ENCODE measurements at places on chromosomes 6 and 20.
A peak's percentile ranks its signal among the peaks of the same experiment; 100 is the strongest.

DNA sequence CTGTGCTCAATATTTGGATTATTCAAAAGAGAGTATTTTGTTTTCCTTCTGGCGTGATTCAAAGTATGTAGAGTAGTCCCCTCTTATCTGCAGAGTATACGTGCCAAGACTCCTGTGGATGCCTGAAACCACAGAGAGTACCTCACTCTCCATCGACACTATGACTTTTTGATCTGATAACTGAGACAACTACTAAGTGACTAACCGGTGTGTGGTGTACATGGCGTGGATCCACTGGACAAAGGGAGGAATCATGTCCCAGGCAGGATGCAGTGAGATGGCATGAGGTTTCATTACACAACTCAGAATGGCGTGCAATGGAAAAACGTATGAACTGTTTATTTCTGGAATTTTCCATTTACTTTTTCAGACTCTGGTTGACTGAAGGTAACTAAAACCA lies 112.2 kb upstream of the PDE7B start:
- DNase-seq: no peak

DNA sequence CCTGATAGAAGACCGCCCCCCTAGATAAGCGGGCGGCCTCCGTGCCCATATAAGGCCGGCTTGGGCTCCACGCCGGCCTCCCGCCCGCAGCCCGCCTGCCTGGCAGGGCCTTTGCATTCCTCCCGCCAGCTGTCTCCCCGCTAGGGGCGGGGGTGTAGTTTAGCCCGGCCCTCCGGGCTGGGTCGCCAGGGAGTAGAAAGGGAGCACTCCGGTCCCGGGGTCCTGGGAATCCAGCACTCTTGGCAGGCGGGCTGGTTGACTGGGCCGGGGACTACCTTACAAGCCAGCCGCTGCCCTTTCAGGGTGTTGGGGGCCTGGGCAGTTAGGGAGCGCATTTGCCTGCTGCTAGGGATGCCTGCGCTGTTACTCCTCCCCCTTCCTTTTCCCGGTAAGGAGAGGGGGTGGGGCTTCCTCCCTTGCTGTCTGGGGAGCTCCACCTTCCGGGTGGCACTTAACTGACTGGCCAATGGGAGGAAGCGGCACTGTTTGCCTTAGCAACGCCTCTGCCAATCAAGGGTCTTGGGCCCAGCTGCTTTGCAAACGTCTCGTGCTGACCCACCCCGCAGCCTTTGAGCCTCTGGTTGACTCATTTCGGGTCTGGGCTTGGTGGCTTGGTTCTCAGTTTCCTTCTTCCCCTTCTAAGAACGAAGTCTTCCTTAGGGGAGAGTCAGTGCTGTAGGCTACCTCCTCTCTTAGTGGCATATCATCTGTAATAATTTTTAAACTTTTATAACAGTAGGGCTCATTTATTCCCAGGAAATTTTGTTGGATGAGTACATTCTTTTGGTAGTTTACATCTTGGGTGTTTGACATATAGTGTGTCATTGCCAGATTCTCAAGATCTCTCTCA lies 3.4 kb downstream of the SRF start:
- DNase-seq: peak; percentile 88

DNA sequence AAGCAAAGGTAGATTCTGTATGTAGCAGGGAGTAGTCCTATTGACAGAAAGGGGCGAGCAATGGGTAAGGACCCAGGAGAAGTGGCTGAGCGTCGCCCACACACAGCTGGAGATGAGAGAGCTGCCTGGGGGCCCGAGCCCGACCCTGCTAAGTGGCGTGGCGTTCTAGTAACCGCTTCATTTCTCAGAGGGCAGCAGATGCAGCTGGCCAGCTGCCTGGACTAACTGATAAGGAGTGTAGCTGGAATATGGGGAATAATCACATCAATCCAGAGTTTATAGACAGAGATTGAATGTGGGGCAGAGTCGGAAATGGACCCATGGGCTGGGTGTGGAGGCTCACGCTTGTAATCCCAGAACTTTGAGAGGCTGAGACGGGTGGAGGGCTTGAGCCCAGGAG lies 64.4 kb downstream of the EZR start:
- no peak for DNase-seq

GRCh38 chr6:108176281-108177089 lies 10.7 kb downstream of the NR2E1 start:
- no peak for DNase-seq

DNA sequence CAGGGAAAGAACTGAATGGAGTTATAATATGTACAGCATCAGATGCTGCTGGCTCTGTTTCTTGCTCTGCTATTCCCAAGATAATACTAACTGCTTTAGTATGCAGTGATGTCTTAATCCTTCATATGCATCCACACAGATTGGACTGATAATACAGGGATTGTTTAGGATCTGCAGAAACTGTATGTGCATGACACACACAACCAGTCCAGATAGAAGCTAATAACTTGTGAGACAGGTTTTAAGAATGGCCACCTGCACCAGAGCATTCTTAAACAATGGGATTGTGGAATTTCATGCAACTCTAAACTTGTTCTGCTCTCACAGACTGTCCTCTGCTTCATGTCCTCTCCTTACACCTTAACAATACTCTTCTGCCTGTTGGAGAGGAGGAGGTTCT lies 90.9 kb downstream of the SPTLC3 start:
- no peak for DNase-seq

DNA sequence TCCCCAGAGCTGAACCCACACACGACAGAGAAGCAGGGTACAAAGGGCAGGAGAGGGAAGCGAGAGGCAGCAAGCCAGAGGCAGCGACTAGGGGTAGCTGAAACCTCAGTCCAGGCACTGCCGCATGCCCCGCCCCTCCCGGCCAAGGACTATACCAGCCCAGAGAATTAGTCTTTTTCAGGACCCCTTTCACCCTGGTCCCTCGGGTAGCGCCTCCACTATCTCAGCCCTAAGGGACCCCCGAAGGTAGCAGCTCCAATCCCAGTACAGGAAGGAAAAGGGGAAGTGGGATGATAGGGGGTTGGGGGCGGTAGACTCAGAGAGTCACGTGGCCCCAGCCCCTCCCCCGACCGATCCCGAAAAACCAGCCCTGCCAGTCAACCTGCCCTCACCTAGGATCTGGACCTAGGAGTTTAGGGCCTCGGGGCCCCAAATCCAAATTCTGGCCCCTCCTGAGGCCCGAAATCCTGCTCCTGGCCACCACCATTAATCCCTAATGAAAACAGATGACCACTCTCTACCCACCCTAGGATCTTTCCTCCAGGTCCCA lies 1.3 kb downstream of the RGL2 start:
- DNase-seq: no peak

DNA sequence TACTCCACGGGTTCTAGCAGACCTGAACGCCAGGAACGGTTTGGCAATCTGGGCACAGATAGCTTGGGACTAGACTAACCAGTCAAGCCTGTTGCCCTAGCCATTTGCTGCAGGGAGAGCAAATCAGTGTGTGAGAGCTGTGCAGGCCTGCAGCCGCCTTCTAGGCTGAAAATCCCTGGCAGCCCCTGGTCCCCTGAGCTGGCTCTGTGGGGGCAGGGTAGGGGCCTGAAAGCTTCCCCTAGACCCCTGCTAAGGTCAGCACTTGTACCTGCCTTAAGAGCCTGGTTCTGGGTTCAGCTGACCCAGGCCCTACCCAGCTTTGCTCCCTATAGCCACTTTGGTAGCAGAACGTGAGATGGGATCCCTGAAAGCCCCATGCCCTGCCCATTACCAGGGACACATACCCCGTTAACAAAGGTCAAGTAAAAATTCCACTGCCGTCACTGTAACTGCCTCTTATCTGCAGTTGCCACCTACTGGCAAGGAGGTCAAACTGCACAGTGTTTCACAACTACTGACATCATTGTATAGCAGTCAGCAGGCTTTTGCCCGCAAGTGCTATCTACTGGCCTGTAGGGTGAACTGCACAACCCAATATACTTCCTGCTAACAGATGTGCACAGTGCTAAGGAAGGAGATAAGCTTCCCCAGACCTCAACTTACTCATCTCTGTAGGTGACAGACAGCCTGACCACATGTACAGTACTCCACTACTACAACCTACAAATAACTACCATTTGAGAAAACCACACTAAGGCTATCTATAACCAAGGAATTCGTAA lies 95.1 kb upstream of the OLIG3 start:
- DNase-seq: peak; percentile 67

DNA sequence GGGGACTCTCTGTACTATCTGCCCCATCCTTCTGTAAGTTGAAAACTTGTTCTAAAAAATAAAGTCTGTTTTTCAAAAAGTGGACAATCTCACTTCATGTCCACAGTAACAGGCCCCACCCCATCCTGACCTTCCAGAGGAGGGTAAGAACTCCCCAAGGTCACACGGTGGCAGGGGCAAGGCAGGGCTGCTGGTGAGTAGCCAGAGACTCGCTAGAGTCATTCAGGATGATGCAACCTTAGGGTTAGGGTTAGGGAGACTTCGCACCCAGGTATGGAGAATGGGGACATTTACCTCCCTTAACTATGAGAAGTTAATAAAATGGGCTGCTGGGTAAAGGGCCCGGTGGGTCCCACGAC lies 15.4 kb downstream of the PEDS1 start:
- no peak for DNase-seq

DNA sequence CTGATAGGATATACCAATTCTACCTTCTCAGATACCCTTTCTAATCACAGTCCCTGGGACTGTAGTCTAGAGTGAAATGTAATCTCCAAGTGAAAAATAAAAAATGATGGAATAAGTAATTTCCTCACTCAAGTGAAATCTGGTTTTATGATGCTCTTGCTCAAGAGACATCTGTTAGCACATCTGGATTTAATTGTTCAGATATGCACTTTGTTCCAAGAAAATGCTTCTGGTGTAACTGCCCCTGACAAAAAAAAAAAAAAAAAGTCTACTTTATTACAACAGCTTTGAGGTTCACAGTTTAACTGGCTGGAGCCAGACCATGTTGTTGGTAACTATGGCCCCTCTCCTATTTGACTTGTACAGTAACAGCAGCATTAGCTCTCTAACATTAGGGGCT lies 251.8 kb downstream of the BTBD9 start:
- no peak for DNase-seq

DNA sequence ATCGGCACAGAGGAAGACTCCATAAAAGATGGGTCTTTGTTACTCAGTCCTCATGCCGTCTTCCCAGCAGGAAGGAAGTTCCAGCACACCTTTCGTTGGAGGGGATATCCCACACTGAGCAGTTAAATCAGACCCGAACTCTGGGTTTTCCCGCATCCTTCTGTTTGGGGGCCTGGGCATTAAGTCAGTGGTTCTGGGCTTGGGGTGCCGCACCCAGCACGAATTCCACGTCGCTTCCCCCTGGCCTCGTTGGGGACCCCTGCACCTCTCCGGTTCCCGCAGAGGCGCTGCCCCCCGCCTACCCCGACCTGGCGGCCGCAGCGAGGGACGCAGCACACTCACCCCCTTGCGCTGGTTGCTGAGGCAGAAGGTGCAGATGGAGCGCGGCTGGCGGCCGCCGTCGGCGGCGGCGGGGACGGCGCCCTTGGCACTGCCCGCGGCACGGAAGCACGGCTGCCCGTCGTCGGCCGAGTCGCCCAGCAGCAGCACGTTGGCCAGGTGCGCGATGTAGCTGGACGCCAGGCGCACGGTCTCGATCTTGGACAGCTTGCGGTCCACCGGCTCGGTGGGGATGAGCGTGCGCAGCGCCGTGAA lies 641 bp downstream of the TCF15 start:
- DNase-seq: no peak

- DNase-seq: no peak
Observed at GRCh38 chr6:112038756-112039430, 15.0 kb upstream of the CCN6 start.

All from iPS DF 6.9 (cell line).